Epithelial cell of umbilical artery (primary cell): ENCODE measurements at places on chromosomes 1 and 21. TPM values are rescaled to one million over a fixed set of nuclear protein-coding genes. Genes with fewer than 3 reads are reported as not detected.

The SYT2 gene
- total RNA-seq: not detected in 2 replicates

The CFHR3 gene
- not detected in 2 replicates for total RNA-seq

The NUF2 gene
- total RNA-seq: 21.8 and 27.2 TPM in 2 replicates

The EVA1C gene
- 24.2 and 35.1 TPM in 2 replicates for total RNA-seq

The TNFRSF8 gene
- total RNA-seq: under 0.01 and 0.46 TPM in 2 replicates

The KRTAP24-1 gene
- not detected in 2 replicates for total RNA-seq

The FNDC5 gene
- total RNA-seq: not detected in 2 replicates

The CR1 gene
- not detected in 2 replicates for total RNA-seq

The RPTN gene
- not detected in 2 replicates for total RNA-seq

The EXO1 gene
- 13.0 and 22.3 TPM in 2 replicates for total RNA-seq

The EPHA2 gene
- total RNA-seq: 90.3 and 108 TPM in 2 replicates

The CIART gene
- 0.61 and 0.65 TPM in 2 replicates for total RNA-seq

The TTC39A gene
- 0.32 and 1.5 TPM in 2 replicates for total RNA-seq

The KHDRBS1 gene
- 68.2 and 71.4 TPM in 2 replicates for total RNA-seq

The PRAMEF1 gene
- not detected in 2 replicates for total RNA-seq

The FAM72C gene
- 0.65 and 1.2 TPM in 2 replicates for total RNA-seq

The LYST gene
- 5.5 and 11.1 TPM in 2 replicates for total RNA-seq
